ENCODE measurements at places on chromosomes 7 and 10.

DNA sequence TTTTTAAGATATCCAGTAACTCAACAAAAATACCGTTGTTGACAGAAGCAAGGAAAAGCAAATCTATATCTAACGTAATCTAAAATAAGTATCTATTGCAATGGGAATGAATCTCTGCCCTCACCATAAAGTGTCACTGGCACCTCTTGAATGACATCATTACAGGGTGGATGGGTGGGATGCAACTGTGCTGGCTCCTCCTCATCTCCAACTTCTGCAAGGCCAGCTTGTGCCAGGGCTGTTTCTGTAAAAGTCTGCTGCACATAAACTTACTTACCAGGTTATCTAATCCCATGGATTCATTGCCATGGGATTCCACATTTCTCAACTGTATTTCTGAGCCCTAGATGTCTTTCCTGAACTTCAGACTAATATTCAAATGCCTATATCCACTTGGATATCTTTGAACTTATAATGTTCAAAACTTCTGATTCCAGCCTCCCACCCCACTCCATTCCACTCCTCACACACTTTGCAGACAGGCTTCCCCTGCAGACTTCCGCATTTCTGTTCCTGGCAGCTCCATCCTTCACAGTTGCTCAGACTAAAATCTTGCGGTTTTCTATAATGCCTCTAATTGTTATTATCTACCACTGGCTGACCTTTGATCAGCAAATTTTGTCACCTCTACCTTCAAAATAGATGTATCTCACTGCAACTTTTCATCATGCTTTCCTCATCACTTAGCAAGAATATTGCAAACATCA, 10.7 kb downstream of the FGL2 start:
- peaks cover 14% of the 10 kb centered on the region for H3K4me1 ChIP-seq
- H3K36me3 ChIP-seq, result peaks cover 7% of the 10 kb centered on the region
- H3K27ac ChIP-seq, result no peak overlapping the region
- no peak for DNase-seq
- no peaks in the 10 kb centered on the region for H3K27me3 ChIP-seq

DNA sequence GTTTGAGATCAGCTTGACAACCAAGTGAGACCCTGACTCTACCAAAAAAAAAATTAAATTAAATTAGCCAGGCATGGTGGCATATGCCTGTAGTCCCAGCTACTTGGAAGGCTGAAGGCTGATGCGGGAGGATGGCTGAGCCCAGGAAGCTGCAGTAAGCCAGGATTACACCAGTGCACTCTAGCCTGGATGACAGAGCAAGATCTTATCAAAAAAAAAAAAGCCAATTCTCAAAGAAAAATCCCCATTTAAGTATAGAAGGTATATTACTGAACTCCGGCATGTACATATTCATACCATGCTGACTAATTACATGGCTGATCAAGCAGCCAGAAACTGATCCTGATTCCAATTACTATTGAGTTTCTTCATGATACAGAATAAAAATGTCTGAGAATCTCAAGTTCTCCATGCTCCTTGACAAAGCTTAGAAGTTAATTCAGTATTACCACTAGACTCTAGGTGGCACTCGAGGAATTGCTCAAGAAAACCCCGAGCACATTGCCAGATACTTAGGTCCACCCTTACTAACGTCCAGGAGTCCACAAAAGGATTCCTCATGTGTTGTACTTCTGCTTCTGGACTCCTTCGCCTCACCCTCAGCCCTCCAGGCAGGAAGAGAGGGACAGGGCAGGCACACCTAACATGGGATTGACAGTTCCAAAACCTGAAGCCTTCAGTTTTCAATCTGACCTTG, 148.9 kb downstream of the PARD3 start:
- H3K4me3 ChIP-seq, result no peak overlapping the region
- H3K4me1 ChIP-seq, result no peaks in the 10 kb centered on the region
- H3K27me3 ChIP-seq, result peaks cover 12% of the 10 kb centered on the region
- no peak overlapping the region for H3K27ac ChIP-seq

DNA sequence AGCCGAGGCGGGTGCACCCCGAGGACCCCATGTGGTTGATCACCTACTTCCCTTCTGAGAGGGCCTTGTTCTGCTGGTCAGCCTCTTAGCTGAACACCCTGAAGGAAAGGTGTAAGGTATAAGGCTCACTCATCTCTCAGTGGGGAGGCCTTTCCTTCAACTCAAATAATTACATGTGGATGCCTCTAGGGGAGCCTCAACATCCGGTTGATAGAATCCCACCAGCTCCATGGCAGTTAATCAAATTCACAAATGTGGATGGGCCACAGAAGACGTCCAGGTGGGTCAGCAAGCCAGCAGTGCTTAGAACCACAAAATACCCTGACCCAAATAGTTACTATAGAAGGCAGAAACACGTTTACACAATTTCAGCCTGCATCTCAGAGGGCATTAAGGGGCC, 37.7 kb upstream of the ZNF32 start:
- no peaks in the 10 kb centered on the region for H3K36me3 ChIP-seq
- no peak overlapping the region for H3K4me3 ChIP-seq
- H3K4me1 ChIP-seq, result peaks cover 15% of the 10 kb centered on the region
- no peak for DNase-seq
- H3K27ac ChIP-seq, result no peak overlapping the region
- H3K27me3 ChIP-seq, result peaks cover 32% of the 10 kb centered on the region

- no peak for DNase-seq
- H3K27ac ChIP-seq, result no peak overlapping the region
- H3K4me3 ChIP-seq, result no peak overlapping the region
- H3K36me3 ChIP-seq, result no peaks in the 10 kb centered on the region
- H3K4me1 ChIP-seq, result no peaks in the 10 kb centered on the region
Observed at GRCh38 chr10:121339114-121339513, 259.1 kb downstream of the FGFR2 start.

GRCh38 chr10:35480142-35480541, 125.0 kb upstream of the GJD4 start:
- no peak overlapping the region for H3K4me3 ChIP-seq
- H3K27me3 ChIP-seq, result no peaks in the 10 kb centered on the region
- H3K4me1 ChIP-seq, result no peaks in the 10 kb centered on the region
- no peak overlapping the region for H3K27ac ChIP-seq

DNA sequence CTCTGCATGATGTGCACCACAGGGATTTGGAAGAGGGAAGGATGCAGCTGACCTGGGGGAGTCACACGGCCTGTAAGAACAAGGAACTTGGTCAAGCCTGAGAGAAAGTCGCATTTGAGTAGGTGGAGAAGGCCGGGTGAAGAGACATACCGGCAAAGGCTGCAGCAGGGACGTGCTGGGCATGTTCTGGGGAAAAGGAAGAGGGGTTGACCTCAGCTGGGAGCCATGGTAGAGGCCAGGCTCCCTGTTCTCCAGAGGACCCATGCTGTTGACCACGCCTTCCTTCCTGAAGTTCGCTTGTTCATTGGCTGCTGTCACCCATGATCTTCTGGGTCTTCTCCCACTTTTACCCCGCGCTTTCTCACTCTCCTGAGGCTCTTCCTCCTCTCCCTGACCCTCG, 84.5 kb downstream of the HTR5A start:
- H3K27ac ChIP-seq, result no peak overlapping the region
- no peak for DNase-seq
- no peak overlapping the region for H3K4me3 ChIP-seq
- H3K36me3 ChIP-seq, result no peaks in the 10 kb centered on the region
- H3K4me1 ChIP-seq, result no peaks in the 10 kb centered on the region
- no peaks in the 10 kb centered on the region for H3K27me3 ChIP-seq

DNA sequence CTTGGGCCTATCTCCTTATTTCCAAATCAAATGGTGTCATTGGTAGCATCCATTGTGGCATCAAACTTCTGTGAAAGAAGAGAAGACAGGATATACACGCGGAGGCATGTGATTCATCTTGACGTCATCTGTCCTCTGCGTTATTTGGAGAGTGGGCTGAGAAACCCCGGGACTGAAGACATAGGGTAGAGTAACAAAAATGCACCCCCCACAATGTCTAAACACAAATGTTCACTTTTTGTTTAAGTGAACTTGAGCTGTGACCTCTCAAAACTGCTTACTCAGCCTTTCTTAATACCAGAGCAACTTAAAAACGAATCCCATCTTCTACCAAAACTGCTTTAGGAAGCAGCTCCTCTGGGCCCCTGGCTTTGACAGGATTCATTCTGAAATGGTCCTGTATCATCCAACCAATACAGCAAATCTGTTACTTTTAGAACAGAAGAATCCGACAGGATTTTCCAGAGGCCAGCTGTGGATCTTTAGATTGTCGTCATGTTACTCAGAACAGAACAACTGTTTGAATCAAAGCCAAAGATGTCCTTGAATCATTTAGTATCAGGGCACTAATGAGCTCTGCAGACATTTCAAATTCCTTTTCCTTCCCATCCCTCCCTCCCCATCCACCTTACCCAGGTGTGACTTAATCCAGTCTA, 438.1 kb downstream of the SUGCT start:
- H3K4me1 ChIP-seq, result no peaks in the 10 kb centered on the region
- H3K36me3 ChIP-seq, result no peaks in the 10 kb centered on the region
- no peak for DNase-seq
- H3K27ac ChIP-seq, result no peak overlapping the region

- H3K27me3 ChIP-seq, result no peaks in the 10 kb centered on the region
- no peak overlapping the region for H3K4me3 ChIP-seq
- no peaks in the 10 kb centered on the region for H3K4me1 ChIP-seq
- no peak for DNase-seq
- no peak overlapping the region for H3K27ac ChIP-seq
- H3K36me3 ChIP-seq, result no peaks in the 10 kb centered on the region
Observed at GRCh38 chr7:12291870-12292269, 80.8 kb downstream of the TMEM106B start.

GRCh38 chr7:131111081-131111576, 216.5 kb upstream of the MKLN1 start:
- peaks cover 56% of the 10 kb centered on the region for H3K36me3 ChIP-seq
- peaks cover 43% of the 10 kb centered on the region for H3K4me1 ChIP-seq
- peak overlapping the region; percentile 98 for H3K4me3 ChIP-seq
- DNase-seq, result no peak
- H3K27ac ChIP-seq, result peak overlapping the region; percentile 98

DNA sequence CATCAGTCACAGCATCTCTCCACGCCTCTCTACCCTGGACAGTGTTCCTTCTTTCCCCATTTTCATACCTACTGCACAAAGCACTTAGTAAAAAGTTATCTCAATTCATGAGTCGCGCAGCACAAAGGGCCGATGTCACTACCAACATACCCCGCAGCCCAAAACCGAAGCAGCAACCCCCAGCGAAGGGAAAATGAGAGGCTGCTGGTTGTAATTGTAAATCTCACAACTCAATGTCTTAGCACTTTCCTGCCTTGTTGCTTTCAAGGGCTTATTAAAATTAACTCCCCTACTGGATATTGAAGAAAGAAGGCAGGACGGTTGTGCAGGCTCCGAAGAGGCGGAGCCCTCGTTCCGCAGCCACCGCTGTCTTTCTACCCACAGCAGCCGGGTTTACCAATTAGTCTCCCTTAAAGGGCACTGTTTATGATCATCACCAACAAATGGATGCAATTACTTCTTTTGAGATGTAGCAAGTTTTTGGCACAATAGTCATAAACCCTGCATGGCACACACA, 6.5 kb downstream of the DIP2C start:
- DNase-seq, result no peak
- peaks cover 13% of the 10 kb centered on the region for H3K27me3 ChIP-seq
- no peak overlapping the region for H3K4me3 ChIP-seq
- no peaks in the 10 kb centered on the region for H3K36me3 ChIP-seq
- no peak overlapping the region for H3K27ac ChIP-seq

DNA sequence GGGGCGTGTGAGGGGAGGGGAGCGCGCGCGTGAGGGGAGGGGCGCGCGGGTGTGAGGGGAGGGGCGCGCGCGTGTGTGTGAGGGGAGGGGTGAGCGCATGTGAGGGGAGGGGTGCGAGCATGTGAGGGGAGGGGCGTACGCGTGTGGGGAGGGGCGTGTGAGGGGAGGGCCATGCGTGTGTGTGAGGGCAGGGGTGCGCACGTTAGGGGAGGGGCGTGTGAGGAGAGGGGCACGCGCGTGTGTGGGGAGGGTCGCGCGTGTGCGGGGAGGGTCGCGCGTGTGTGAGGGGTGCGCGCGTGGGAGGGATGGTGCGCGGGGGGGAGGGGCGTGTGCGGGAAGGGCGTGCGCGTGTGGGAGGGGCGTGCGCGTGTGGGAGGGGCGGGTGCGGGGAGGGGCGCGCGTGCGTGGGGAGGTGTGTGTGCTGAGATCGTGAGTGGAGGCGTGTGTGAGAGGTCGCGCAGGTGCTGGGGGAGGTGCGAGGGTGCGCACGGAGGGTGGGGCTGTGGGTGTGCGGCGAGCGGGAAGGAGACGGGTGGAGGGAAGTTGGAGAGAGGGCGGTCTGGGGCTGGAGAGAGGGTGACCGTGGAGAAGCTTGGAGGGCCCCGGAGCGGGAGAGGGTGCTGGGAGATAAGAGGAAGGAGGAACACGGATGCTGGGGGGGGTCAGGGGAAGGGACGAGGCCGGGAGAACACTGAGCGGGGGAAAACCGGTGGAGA, 19.7 kb downstream of the MXI1 start:
- H3K27me3 ChIP-seq, result no peaks in the 10 kb centered on the region
- peaks cover 42% of the 10 kb centered on the region for H3K4me1 ChIP-seq
- DNase-seq, result peak; percentile 50
- H3K4me3 ChIP-seq, result peak overlapping the region; percentile 88
- peaks cover 24% of the 10 kb centered on the region for H3K36me3 ChIP-seq
- H3K27ac ChIP-seq, result peak overlapping the region; percentile 82

DNA sequence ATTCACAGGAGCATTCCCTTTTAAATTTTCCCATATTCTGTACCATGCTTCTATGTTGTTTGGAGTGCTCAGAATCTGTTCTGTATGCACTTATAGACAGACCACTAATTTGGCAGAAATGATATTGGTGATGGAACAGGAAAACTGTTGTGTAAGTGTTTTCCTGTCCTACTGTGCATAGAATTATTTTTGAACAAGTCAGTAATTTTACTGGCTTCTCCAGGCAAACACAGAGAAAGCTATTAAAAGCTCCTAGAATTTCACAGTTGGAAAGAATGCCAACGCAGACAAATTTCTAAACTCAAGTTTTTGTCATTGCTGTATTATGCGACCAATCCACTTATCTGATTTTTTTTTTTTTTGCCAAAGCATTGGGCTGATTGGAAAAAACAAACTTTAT, 55.7 kb downstream of the ANKMY2 start:
- DNase-seq, result no peak
- no peaks in the 10 kb centered on the region for H3K4me1 ChIP-seq
- no peaks in the 10 kb centered on the region for H3K27me3 ChIP-seq
- H3K4me3 ChIP-seq, result no peak overlapping the region

DNA sequence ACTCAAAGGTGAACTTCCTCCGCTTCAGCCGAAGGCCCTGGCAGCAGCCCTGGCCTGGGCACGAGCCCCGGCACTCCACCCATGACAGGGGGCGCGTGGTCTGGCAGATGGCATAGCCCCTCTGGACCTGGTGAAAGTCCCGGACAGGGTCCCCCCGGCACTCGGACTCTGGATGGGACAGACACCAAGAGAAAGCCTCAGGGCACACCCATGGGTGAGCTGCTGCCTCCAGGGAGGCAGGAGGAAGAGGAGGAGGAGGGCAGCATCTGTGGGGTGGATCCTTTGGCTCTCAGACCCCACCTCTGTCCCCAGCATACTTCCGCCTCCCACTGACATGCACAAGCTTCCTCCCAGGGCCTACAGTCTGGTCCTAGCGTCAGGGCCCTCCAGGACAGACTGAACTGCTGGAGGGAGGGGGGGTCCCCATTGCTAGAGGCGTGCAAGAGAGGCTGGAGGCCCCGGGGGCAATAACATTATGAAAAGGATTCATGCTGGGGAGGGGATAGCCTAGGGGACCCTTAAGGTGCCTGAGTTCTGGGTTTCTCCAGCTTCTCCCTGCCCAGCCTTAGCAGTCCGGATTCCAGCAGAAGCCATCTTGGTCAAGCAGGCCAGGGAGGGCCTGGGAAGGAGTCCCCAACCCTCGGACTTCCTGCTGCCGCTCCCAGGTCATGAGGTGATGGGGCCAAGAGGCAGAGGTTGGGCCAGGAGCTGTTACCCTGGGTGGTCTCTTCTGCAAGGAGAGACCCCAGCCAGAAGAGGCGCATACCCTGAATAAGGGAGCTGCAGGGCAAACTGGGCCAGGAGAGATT, 169.3 kb downstream of the LCOR start:
- H3K36me3 ChIP-seq, result no peaks in the 10 kb centered on the region
- H3K27me3 ChIP-seq, result peaks cover 3% of the 10 kb centered on the region
- no peaks in the 10 kb centered on the region for H3K4me1 ChIP-seq
- DNase-seq, result no peak

Measured in activated CD4-positive, alpha-beta memory T cell treated with anti-CD3 and anti-CD28 coated beads, Interleukin-2, amount 10 ng/mL, durations not matched to agents 7 days and 5 days (primary cell).